ENCODE measurements at places on chromosomes 1 and 21.

- DNase-seq, result no peak
These were observed 195.0 kb downstream of the GIPC2 start for GRCh38 chr1:78240755-78241154.

DNA sequence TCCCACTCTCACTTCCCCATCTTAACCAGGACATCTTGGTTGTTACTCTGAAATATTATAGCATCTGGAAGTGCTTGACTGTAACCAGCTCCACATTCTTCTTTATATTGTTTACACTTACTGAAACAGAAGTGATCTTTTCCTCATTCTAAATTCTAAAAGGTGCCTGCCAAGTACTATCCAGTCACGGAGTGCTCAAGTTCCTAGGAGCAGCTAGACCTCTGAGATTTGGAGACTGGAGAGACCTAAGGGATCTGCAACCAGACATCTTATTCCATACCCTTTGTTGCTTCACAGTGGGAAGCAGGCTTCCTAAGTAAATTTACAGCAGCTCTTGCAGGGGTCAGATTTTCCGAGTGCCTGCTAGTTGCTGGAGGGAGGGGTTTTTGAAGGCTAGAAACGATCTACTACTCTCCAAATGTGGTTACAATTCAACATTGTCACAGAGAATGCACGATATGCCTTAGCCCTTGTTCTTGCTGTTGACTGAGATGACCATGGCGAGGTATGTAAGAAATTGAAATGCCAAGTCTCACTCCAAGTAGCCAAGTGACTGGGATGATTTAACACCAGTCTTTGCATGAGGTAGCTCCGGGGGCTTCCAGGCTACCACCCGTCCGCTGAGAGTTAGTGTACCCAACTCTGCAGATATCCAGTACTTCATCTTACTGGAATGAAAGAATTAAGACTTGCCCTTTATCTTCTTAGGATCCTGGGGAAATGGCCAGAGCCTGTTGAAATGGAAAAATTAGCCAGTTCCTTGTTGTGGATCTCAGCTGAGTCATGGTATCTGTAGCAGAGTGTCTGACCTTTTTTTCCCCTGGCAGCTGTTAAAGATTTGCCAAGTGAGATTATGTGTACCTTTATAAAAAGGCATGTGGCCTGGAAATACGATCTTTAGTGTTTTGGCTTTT, 150.8 kb downstream of the MAST2 start:
- no peak for DNase-seq

DNA sequence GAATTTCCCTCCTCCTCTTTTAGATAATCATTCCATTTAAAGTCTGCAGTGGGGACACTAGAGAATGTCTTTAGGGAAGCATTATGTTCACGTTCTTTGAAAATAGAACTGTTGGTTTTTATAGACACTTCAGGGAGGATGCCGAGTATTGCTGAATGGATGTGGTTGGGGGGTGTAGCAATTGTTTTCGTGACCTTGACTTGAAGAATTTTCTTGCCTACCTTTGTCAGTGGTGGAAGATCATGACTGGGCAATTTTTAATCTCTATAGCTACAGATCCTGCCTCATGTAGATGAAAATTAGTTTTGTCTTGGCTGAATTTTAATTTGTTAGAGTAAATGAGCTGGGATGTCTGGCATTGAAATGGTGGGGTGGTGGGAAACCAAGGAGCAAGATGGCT, 3.8 kb downstream of the SMG7 start:
- no peak for DNase-seq

DNA sequence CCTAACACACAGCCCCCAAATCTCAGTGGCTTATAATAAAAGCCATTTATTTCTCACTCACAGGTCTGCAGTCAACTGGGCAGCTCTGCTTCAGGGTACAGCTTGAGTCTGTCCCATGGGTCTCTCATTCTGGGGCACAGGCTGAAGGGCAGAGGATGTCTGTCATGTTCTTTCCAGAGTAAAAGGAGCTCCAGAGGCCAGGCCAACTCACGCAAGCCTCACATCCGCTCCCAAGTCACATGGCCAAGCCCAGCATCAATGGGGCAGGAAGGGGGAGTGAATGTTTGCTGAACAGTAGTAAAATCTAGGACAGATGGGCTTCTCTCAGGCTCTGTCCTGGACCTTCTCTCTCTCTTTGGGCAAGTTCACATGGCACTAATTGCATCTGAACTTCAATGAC, 7.1 kb upstream of the SSBP3 start:
- DNase-seq, result no peak

DNA sequence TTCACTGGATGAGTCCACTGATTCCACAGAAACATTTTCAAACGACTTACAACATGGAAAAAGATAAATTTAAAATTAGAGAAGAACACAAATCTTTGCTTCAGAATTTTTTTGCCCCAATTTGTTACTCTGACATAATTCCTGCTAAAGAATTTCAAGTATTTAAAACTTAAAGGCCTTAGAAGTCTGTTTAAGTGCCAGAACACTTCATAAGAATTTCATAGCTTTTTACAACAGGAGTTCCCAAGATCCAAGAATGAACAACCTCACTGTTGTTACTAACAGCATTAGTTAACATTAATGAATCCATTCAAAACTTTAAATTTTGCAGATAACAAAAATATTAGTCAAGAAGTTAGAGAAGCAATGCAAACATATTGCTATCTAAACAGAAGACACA, 31.7 kb downstream of the ARHGAP29 start:
- no peak for DNase-seq

- no peak for DNase-seq
These were observed 76.7 kb downstream of the KCTD3 start for GRCh38 chr1:215643592-215644321.

DNA sequence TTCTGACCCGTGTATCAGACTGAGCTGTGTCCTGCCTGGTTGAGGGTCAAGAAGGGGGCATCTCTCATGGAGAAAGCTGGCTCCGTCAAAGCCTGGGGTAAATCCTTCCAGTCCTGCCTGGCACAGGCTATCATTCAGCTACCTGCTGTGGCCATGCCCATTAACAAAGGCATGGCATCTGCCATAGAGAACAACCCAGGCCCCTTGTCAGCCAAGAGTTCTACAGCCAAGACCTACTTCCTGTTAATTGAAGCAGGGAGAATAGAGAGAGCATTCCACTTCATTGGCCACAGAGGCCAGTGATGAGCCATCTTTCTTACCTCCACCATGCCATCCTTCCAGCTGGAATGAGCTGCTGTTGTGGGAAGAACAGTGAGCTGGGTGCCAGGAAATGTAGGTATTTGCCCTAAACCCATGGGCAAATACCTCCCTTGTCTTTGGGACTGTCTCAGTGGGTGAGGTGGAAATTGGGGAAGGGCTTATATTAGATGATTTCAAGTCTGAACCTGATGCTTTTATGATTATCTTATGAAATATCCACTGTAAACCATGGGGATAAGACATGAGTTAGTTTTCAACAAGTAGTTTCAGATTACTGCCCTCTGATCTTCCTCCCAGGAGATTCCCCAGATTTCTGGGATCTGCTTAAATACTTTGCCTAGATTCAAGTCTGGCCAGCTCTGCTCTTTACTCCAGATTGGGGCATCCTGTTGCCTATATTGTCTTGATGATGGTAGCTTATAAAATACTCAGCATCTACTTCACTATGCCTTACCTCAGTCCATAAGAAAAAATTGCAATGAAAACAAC, 11.2 kb upstream of the KCNQ4 start:
- DNase-seq, result no peak

DNA sequence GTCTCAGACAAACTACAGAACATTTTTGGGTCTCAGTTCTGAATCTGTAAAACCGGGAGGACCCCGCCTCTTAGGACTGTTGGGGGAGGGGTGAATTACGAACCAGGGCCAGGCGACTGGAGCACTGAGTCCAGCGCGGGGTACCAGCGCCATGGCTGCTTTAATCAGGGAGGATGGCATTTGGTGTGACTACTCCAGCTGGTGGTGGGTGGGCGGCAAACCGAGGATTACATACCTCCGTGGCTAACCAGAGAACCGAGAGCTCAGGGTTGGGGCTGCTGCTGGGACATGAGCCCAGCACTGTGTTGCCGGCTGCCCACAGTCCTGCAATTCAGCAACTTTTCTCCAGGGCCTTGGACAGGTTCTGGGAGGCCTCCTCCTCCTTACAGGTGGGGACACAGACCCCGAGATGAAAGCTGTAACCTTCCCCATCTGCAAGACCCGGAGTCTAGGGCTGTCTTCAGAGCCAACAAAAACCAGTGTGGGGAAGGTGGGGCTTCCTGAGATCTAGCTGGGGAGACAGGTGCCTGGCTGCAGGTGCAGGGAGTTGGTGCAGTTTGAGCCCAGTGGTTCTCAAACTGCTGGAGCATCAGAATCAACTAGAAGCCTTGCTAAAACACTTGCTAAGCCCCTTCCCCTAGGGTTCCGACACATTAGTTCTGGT, 273.5 kb downstream of the FOXD2 start:
- DNase-seq, result no peak

- no peak for DNase-seq
These were observed 27.7 kb downstream of the KNCN start for GRCh38 chr1:46523496-46524353.

GRCh38 chr21:25657140-25657539, 18.1 kb downstream of the JAM2 start:
- no peak for DNase-seq

DNA sequence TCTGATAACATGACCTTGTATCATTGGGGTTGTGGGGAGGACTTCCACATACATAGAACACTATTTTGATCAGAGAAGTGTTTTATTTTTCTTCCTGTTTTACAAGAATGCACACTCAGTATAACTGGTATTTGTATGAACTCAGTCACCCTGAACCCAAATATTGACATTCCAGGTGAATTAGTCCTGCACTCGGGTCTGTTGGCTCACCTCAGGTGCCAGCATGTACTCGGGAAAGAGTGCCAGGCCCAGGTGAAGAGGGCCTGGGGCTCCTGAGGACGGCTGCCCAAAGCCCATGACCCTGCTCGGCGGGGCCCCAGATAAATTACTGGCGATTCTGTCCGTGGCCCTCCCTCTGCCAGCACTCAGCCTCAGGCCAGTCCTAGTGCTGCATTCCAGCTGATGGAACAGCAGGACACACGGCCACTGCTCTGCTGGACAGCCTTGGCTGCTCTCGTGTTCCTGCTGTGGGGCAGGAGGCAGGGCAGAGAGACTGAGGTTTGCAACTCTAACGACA, 75.4 kb upstream of the TMPRSS2 start:
- DNase-seq, result no peak

DNA sequence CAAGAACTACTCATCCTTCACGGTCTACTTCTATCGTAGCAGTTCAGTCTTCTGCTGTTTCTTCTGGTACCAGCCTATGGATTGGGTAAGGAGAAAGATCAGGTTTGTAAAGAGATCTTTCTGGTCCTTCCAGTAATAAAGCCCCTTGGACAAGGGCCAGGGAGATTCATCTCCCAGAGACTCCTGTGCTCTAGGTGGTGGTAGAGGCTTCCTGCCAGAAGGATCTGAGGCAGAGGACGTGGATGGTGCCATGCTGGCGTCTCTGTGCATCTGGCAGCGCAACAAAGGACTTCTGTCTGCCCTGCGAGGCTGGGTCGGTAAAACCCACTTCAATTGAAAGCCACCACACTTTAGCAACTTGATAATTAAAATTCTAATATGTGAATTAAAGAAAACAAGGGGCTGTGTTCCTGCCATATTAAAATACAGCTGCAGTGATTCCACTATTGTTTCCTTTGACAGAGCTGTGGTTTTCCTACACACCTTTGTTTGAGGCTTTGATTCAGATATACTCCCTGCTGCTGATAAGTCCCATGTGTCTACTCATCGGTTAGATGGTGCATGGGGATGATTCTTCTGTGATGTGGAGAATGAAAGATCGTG, 73.6 kb downstream of the ROR1 start:
- no peak for DNase-seq

DNA sequence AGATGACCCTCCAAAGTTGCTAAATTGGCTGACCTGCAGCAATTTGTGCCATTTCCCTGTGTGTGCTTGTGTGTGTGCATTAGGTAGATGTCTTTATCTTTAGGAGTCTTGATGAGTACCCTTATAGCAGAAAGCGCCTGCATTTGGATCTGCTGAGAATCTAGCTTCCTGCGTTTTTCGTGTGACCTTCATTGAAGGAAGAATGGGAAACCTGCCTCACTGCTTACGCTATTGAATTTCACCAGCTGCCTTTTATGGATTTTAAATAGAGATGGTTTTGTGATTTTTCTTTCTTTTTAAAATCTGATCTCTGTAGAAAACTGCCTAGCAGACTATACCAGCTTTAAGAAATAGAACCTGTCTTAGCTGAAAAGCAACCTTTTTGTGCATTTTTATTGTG, 124.5 kb downstream of the CACHD1 start:
- DNase-seq, result no peak

- DNase-seq, result no peak
These were observed 12.1 kb upstream of the LINGO4 start for GRCh38 chr1:151817353-151817730.

GRCh38 chr1:28173980-28174297, 2.6 kb downstream of the PTAFR start:
- DNase-seq, result no peak

GRCh38 chr1:116292929-116293725, 79.9 kb upstream of the ATP1A1 start:
- no peak for DNase-seq

DNA sequence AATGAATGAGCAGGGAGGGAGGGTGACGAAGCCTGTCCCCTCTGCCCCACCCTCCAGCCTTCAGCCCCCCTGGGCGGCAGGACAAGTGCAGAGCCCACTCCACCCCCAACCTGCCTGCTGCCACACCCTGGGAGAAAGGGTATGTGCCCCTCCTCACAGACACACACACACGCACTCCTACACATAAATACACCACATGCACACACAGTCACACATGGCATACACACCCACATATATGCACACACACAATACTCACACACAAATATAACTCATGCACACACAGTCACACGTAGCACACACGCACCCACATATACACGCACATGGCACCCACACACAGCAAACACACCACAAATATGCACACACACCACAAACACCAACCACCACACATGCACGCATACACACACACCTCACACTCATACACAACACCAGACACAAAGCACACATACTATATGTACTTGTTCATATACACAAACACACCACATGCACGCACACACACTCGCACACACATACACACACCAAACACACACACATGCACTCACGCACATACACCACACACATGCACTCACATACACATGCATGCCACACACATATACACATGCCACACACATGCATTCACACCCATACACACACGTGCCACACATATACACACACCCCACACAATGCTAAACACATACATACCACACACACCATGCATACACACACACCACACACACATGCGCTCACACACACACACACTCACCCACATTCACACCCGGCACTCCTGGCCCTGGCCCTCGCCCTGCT, 16.4 kb downstream of the ITGB2 start:
- DNase-seq, result no peak

GRCh38 chr1:207389728-207390464, 64.2 kb upstream of the CR2 start:
- peak; percentile 35 for DNase-seq
